ENCODE measurements at places on chromosomes 2 and 18.
A peak's percentile ranks its signal among the peaks of the same experiment; 100 is the strongest.

- no peak for DNase-seq
Measured at GRCh38 chr18:32349728-32350395, 120.8 kb downstream of the GAREM1 start.

DNA sequence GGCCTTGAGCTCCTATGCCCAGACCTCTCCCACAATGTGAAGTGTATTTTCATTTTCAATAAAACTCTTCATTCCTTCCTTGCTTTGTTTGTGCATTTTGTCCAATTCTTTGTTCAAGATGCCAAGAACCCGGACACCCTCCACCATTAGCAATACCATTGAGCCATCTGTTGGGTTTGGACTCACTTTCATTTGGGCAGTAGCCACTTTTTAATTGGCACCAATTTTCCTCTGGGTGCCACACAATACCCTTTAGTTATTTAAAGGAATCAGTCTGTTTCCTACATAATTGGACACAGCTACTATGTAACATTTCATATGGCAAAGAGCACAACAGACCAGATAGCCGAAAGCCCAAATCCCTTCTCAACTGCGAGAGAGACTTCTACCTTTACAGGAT lies 22.5 kb upstream of the SLC35G4 start:
- no peak for DNase-seq

DNA sequence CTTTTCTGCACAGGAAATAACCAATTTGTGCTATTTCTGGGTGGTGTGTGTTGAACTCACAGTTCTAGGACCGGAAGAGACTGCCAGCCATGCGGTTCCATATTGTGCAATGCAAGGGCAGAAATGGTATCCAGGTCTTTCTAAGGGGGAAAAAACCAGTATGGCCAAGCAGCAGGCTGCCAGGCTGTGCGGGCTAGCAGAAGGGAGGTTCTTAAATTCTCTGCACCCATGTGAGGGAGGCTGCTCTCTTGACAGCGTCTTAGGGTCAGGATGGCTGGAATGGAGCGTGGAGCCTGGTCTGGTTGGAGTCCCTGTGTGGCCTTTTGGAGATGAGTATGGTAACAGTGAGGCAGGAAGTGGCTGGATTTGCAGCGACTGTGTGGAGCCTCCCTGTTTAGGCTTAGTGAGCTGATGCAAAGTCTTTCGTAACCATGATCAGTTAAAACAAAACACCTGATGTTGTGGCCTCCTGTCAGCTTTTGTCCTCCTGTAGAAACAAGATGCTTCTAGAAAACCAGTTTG lies 52.6 kb downstream of the NCK2 start:
- DNase-seq = peak; percentile 85

DNA sequence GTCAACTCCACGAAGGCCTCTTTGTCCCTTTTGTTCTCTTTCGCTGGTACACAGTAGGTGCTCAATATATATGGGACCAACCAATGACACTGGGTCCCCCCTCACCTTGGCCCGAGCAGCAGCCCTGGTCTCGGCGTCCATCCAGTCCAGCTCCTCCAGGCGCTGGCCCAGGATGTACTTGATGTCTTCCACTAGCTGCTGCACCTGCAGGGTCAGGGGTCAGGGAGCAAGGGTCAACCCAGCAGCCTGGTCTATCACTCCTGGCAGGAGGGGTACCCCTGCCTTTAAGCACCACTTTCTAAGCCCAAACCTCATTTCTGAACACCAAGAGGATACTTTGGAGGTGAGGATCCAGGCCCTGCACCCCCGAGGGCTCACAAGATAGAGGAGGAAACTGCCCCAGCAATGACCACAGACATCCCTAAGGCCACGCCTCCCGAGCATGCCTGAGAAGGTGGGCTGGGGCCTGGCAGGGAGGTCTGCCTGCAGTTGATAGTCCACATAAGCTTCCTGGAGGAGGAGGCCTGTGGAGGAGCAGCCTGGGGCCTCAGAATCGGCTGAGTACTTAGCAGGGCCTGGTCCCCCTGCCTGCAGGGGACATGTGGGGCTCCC lies 4.2 kb downstream of the ECEL1 start:
- DNase-seq = no peak

DNA sequence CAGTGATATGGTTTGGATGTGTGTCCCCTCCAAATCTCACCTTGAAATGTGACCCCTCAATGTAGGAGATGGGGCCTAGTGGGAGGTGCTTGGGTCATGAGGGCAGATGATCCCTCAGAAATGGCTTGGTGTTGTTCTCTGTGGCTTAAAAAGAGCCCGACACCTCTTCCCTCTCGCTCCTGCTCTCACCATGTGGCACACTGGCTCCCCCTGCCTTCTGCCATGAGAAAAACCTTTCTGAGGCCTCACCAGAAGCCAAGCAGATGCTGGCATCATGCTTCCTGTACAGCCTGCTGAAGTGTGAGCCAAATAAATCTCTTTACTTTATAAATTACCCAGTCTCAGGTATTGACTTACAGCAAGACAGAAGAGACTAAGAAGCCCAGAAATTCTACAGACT lies 357.1 kb downstream of the NRXN1 start:
- no peak for DNase-seq

GRCh38 chr2:46653539-46653938 lies 174.2 kb downstream of the TMEM247 start:
- no peak for DNase-seq

All from activated CD8-positive, alpha-beta memory T cell treated with anti-CD3 and anti-CD28 coated beads, Interleukin-2, amount 10 ng/mL, durations not matched to agents 7 days and 5 days (primary cell).